Tongue (tissue), 3 donors: ENCODE measurements at places on chromosomes 16 and 17.
A peak's percentile ranks its signal among the peaks of the same experiment; 100 is the strongest.

GRCh38 chr17:51353296-51353695 lies 93.0 kb downstream of the UTP18 start:
- DNase-seq, result no peak

- DNase-seq, result no peak
Observed at GRCh38 chr16:61915569-61915968, 120.7 kb downstream of the CDH8 start.

- peak; percentile 29 for DNase-seq
Observed at GRCh38 chr17:48014595-48015111, 22.9 kb downstream of the COPZ2 start.

- no peak for DNase-seq
Observed at GRCh38 chr16:1481906-1482835, 6.6 kb downstream of the PTX4 start.

DNA sequence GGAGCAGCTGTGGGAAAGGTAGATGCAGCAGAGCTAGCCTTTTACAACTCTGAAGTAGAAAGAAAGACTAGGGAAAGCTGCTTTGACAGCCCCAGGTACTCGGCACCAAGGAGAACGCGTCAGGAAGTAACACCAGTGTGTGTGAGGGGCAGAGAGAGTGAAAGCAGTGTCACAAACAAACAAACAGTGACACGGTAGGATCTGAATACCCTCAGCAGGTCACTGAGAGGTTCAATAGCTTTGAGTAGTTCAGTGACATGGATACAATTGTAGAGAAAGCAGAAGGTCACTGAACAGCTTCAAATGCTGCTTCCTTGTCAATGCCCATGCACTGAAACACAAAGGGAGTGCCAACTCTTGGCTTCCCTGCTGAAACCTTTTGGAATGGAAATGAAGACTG lies 150.3 kb upstream of the C17orf78 start:
- no peak for DNase-seq

DNA sequence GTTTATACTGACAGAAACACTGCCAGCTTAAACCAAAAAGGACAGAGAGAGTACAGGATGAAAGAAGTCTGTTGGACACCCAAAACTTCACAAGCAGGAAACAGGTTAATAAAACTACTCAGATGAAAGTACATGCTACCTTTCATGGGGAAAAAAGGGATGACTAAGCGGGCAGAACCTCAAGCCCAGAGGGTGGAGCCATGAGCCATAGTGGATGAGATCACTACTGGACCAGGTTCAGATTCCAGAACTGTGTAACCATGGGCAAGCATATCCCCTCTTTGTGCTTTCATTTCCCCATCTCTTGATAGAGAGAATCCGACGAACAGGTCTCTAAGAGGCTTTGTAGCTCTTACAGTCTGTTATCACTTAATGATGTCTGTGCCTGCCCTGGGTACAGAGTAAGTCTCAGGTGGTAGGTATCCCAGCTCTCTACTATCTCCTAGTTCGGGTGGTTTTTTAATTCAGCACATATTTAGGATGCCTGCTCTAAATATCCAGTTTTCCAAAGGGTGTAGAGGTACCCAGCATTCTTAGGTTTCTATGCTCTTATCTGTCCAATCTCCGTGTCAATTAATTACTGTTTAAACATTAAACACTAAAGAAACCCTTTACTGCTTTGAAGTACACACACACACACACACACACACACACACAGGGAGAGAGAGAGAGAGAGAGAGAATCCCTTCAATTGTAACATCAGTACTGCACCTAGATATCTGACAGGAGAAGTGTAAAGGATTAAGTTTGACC lies 206.7 kb downstream of the ZNF423 start:
- no peak for DNase-seq

DNA sequence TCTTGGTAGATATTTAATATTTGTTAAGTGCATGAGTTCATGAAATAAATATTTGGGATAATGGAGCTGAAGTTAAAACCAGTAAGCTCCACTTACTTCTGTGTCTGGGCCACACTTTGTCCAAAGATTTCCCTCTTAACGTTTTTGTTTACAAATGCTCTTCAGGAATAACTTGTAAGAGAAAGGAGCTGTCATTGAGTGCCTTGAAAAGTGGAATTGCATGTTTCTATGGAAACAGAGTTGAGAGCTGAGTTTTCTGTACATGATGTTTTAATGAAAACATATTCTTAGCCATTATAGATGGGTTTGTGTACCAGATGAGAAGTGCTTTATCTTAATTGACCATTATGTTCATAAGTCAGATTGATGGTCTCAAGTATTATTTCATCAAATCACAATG lies 1045.4 kb upstream of the EEF2KMT start:
- no peak for DNase-seq

DNA sequence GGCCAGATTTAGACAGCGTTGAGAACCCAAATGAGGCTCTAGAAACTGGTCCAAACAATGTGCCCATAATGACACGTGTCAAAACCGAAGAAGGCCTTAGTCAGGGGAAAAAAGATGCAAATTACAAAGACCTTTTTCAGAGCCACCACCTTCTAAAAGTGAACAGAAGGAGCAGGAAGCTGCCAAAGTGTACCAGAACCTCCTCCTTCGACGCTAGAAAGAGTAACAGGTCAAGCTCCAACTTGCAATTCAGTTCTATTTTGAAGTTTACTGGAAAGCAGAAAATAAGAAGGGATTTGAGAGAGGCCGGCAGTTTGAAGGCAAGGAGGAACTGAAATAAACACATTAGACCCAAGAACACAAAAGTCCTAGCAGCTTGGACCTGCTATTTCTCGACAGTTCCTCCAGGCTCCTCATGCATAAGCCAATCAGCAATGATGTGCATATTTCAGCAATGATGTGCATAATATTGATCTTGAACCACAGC lies 61.8 kb downstream of the XYLT1 start:
- DNase-seq, result no peak

GRCh38 chr17:1713878-1714426 lies 3.8 kb upstream of the TLCD2 start:
- peak; percentile 69 for DNase-seq

GRCh38 chr17:40560592-40561293 lies 4.5 kb downstream of the CCR7 start:
- DNase-seq, result no peak

- DNase-seq, result peak; percentile 15
Observed at GRCh38 chr16:7218936-7219335, 113.7 kb upstream of the RBFOX1 start.

- DNase-seq, result peak; percentile 35
Observed at GRCh38 chr17:55440391-55440790, 18.8 kb upstream of the MMD start.

GRCh38 chr17:33381201-33381600 lies 88.1 kb upstream of the ASIC2 start:
- peak; percentile 47 for DNase-seq

DNA sequence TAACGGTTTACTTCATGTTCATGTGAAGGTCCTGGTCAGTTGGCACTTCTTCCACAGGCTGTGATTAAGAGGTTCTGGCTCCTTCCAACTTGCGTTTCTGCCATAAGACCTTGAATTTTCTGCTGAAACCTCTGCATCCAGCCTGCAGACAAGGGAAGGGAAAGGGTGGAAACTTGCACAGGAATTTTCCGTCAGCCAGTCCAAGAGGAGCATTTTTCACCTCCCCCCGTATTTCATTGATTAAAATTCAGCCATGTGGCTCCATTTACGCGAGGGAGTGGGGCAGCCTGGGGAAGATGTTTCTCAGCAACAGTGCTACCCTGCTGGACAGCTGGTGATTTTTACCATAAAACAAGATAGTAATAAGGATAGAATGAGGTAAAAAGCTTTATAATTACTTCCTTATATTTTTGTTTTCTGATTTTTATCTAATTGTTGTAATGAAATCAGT lies 101.5 kb upstream of the SMIM36 start:
- peak; percentile 79 for DNase-seq

GRCh38 chr17:37310940-37311339 lies 64.8 kb upstream of the C17orf78 start:
- DNase-seq, result no peak

GRCh38 chr17:76566613-76566943 lies 19.1 kb downstream of the ST6GALNAC2 start:
- no peak for DNase-seq

DNA sequence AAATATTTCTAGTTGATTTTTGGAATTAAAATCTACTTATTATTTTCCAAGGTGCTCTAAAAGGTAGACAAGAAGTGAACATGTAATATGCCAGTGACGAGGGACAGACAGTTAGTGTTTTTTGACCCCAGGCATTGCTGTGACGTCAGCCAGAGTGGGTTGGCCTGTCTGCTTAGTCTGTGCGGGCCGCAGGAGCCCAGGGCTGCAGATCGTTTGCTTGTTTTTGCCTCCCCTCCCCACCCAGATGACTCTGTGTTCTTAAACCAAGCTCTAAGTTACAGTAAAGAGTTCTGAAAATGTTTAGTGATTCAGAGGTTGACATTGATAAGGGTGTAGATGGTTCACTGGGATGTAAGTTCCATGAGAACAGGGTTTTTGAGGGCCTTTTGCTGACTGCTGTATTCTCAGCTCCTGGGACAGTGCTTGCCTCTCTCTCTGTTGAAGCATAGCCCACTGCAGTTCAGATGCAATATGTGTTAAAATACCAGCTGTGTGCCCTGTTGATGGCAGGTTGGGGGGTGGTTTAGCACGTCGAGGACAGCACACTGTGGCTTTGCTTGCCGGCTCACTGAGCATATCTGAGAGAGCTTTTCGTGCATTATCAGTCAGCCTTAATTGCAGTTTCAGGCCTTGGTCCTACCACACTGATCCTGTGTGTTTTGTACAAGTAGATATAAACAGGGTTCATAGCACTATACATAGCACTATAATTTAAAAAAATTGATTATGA lies 64.8 kb downstream of the SEC14L1 start:
- no peak for DNase-seq

DNA sequence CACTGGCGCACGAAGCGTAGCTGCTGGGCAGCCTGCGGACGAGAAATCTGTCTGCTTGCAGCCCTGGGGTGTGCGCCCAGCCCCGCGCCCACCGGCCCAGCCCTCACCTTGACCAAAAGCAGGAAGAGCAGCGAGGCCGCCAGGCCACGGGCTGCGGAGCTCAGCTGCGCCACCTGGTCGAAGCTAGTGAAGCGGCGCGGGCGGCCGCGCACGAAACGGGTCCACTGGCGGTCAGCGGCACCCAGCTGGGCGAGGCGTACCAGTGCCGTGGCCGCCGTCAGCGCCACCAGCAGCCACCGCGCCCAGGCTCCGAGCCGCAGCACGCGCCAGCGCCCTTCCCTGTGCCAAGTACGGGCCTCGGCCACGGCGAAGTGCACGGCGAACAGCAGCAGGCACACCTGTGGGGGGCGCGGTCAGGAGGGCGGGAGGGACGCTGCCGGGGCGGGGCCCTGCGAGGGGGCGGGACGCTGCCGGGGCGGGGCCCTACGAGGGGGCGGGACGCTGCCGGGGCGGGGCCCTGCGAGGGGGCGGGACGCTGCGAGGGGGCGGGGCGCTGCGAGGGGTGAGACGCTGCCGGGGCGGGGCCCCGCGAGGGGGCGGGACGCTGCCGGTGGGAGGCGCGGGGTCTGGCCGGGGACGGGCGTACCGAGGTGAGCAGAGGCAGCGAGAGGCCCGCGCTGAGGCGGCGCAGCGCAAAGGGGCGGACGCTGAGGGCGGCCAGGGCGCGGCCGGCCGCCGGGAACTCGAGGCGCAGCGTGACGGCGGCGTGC lies 43.2 kb downstream of the TSC2 start:
- peak; percentile 92 for DNase-seq

- DNase-seq, result peak; percentile 49
Observed at GRCh38 chr17:1462164-1463112, 6.4 kb upstream of the CRK start.

- no peak for DNase-seq
Observed at GRCh38 chr16:50706250-50706649, 12.8 kb downstream of the NOD2 start.

GRCh38 chr17:63191610-63192009 lies 225.6 kb downstream of the TANC2 start:
- no peak for DNase-seq

GRCh38 chr17:62705778-62706597 lies 78.5 kb downstream of the MRC2 start:
- no peak for DNase-seq

DNA sequence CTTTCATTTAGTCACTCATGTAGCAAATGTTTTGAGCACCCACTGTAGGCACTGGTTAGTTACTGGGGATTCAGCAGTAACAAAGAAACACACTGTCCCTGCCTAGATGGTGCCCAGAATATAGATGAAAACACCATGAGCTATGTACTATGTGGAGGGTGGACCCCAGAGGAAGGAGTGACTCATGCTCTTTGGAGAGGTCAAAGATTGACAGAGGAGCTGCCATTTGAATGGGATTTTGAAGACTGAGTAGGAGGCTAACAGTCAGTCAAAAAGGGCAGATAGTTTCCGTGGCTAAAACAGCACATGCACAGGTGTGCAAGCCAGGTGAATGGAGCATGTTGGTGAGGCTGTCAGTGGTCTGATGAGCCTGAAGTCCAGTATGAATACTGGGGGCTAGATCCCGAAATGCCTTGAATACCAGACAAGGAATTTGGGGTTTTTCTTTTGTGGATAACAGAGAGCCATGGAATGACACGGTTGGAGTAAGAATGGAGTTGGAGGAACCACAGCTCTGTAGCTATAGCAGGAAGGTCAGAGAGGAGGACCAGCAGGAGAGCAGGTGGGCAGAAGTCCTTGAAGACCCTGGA lies 6.1 kb downstream of the IL21R start:
- no peak for DNase-seq

- DNase-seq, result peak; percentile 88
Observed at GRCh38 chr17:58060596-58061191, 22.5 kb upstream of the DYNLL2 start.

GRCh38 chr17:76140661-76141211 lies 309 bp downstream of the FOXJ1 start:
- no peak for DNase-seq

GRCh38 chr16:695355-696089 lies 5.3 kb upstream of the WDR24 start:
- DNase-seq, result peak; percentile 52

DNA sequence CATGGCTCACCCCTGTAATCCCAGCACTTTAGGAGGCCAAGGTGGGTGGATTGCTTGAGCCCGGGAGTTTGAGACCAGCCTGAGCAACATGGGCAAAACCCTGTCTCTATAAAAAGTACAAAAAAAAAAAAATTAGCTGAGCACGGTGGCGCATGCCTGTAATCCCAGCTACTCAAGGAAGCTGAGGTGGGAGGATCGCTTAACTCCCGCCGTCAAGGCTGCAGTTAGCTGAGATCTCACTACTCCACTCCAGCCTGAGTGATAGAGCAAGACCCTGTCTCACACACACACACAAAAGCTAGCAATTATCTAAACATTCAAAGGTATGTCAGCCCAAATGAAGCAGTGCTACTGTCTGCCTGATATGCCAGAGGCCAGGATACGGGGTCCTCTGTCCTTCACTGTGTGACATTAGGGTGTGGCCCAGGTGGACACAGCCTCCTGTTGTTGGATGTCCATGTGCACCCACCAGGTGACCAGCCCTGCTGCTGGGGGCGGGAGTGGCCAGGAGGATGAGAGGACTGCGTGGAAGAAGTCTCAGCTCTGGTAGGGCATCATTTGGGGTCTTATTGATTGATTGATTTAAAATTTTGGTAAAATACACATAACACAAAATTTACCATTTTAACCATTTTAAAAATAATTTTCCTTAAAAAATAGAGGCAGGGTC lies 3.9 kb downstream of the NLRC3 start:
- no peak for DNase-seq
